ENCODE measurements at places on chromosomes 6 and 20.

DNA sequence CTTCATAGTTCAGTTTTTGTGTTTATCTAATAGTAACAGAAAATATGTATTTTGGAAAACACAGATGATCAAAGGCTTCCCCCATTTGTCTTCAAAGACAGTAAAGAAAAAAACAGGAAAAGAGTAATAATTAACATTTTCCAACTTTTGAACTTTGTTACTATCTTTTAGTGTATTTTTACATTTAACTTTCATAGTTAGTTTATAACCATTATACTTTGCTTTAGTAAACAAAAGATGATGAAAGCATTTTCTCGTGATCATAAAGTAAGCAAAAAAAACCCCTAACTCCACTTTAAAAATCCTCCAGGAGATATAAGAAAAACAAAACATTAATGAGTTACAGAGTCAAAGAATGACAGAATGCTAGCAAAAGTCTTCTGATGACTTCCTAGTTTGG, 13.6 kb upstream of the GPRC6A start:
- DNase-seq = no peak

DNA sequence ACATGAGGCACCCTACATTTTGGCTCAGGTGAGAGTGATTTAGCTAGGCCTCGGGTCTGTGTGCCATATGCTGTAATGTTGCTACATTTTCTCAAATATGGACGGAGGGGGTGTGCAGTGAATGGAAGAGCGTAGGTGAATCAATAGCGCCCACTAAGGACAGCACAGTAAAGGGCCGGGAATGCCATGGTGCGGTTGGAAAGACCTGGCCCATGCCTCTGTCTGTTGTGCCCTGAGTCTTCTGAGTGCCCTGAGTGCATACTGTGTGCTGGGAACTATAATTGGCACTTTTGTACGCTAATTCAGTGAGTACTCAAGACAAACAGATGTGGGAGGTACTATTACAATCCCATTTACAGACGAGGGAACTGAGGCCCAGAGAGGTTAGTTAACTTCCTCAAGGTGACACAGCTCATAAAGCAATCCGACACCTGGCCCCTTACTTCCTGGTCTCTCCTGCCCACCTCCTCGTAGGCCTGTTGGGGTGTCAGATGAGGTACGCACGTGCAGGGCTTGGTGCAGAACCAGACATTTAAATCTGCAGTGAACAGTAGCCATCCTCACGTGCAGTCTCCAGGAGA, 17.3 kb downstream of the SLC22A1 start:
- no peak for DNase-seq

DNA sequence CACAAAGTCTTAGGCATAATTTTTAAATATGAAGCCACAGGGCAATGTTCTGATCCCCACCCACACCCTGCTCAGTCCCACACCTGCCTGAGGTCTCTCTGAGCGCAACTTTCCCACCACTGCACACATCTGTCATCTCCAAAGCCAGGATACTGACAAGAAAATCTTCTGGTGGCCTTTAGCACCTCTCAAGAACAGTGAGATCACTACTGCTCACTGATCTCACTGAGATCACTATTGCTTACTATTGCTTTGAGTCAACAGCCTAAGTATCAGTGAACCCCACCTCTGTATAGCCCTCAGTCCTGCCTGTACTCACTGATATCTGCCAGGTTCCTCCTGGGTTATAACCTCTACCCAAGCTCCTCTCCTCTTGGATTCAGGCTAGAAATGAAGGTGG, 6.4 kb downstream of the TNFRSF21 start:
- no peak for DNase-seq

GRCh38 chr20:309841-310644, 12.7 kb downstream of the ZCCHC3 start:
- DNase-seq = peak; percentile 100
